ENCODE measurements at places on chromosomes 5 and 9.

DNA sequence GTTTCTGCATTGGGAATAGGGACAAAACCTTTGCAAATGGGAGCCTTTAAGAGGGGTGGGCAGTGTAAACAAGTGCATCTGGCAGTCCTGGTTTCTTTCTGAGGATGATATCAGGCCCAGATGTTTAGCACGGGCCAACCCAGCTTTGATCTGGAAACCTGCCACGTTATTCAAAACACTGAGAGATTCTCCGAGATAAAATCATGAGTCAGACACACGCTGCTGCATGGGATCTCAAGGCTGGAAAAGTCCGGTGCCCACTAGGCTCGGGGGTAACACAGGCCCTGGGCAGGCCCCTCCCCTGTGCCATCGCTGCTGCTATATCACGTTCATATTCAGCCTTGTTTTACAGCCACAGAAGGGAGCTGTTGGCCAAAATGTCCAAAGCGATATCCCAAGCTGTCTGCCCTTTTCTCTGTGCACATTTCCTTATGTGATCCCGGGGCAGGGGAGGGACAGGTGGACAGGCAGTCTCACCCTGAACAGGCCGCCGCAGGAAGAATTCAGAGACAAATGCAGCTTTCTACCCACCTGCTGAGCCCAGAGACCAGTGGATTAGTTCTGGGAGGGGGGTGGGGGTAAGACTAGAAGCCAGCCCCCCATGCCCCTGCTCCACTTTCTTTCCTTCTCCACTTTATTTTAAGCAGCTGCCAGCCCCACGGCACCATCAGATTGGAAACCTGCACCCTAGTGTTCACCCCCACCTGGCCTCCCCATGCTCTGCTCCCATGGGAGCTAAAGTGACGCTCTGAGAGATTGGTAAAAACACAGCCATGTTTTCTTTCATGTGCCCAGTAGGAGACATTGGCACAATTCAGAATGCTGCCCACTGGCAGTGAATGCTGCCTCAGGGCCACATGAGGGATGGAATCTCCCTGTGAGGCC, 63.1 kb downstream of the TMOD1 start:
- DNase-seq, result no peak

DNA sequence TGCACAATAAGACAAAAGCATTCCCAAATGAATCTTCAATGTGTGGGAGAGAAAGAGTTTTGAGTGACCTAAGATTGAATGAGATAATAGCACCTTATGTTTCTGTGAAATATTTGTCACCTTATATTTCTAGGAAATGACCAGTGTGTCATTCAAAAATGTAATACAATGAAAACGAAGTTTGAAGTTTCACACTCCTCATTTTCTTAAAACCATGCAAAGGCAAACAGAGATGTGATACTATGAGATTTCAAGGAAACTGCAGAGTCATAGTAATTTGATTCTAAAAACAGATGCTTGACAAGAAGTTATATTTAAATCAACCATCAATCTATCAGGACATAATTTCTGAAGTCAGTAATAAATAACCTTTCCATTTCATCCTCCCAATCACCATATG, 13.6 kb upstream of the ABCA1 start:
- no peak for DNase-seq

DNA sequence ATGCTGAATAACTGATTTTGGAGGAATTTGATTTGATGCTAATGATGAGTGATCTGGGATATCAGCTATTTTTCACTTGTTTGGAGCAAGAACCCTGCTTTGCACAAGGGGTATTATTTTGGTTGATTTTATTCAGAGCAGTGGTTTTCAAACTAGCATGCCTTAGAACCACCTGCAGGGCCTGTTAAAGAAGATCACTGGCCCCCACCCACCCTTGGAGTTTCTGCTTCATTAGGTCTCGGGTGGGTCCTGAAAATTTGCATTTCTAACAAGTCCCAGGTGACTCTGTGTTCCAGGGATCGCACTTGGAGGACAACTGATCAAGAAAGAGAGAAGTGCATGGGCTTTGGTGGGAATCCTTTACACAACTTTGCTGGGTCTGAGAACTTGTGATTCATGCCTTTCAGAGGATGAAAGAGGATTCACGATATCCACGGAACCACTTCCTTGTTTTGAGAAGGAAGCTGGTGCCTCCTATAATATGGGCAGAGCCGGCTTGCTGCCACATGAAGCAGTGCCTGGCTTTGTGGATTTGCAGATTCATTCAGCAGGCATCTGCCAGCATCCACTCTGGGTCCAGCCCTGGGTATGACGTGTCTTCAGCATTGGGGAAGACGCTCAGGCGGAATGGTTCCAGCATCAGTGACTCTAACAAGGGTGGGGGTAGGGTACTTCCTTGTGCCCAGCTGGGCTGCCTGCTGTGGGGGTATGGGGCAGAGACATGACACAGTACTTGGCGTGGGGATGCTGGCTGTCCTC, 106.6 kb upstream of the PITX1 start:
- DNase-seq, result no peak

GRCh38 chr5:9623661-9624060, 6.5 kb downstream of the TAS2R1 start:
- DNase-seq, result no peak

DNA sequence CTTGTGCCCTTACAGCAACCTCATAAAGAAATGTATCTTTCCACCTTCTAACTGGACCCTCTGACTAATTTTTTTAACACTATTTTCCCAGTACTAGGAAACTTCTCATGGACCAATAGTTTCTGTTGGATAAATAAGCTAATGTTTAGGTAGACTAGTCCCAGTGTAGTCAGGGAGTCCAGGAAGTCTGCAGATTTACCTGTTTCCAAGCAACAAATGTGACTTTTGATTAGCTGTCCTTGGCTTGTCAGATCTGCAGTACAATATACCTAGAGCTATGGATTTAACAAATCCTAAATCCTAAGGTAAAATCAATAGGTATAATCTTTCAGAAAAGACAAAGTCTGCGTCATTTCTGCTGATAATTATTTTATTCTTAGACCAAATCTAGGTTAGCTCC, 55.7 kb downstream of the FAM174A start:
- DNase-seq, result no peak

DNA sequence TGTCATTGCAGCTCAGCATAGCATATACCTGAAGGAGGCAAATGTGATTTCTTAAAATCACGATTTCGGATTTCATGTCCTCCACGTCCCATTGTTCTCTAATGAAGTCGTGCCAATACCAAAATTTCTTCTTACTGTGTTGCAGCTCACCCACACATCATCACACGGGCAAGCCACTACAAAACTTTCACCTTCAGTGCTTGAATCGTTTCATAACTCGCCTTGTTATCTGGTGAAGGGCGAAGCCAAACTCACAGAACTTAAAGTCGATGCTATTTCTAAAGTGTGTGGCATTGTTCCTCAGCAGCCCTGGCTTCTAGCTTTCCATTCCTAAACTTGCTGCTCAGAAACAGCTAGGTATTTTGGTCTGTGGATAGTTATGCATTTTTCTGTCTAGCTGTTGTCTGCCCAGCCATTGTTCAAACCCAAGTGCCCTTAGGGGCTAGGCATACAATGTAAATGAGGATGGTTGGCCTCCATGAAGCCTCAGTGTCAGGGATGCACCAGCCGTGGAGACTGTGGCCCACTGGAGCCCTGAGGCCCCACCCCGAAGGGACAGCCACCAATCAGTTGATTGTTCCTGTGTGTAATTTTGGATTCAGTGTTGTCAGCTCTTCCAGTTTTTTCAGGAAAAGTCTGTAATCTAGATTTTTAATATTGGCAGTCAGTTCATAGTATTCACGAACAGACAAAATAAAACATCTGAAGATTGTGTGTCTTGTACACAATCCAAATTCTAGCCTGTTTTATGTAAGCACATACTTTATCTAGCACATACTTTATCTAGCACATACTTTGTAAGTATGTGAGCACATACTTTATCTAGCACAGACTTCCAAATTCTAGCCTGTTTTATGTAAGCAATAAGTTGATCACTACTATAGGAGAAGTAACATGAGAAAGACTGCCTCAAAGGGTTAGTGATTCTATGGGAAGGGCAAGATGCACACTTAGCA, 112.8 kb downstream of the DAPK1 start:
- no peak for DNase-seq

- no peak for DNase-seq
Observed at GRCh38 chr9:81611664-81612063, 77.7 kb downstream of the TLE1 start.

DNA sequence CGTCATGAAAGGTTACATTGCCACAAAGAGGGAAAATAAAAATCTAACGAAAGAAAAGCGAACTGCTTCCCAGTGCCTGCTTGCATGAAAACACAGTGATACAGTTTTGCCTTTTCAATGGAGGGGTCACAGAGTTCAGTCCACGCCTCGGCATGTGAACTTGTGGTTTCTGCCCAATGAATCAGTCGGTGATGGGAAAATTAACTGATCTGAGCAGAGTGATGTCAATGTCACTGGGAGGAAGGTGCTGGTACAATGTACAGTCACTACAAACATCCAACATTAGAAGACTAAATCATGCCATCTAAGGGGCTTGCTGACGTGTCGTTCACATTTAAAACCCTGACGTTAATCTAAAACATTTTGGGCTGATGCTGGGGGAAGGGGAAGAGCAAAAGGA, 151.8 kb upstream of the MSX2 start:
- no peak for DNase-seq

DNA sequence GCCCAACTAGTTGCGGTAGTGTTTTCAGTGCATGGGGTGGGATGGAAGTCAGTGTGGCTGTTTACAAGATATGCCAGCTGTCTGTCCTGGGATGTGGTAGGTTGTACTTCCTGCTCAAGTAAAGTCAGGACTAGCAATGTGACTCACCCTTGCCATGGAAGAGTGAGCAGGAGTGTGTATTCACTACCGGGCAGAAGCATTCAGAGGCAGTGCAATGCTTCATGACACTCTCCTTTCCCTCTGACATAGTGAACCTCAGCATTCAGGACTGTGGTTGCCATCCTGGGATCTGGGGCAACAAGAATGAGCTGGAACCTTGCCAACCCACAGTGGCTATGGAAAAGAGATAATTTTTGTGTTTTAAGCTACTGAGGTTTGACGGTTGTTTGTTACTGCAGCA, 68.9 kb downstream of the BOD1 start:
- DNase-seq, result no peak

DNA sequence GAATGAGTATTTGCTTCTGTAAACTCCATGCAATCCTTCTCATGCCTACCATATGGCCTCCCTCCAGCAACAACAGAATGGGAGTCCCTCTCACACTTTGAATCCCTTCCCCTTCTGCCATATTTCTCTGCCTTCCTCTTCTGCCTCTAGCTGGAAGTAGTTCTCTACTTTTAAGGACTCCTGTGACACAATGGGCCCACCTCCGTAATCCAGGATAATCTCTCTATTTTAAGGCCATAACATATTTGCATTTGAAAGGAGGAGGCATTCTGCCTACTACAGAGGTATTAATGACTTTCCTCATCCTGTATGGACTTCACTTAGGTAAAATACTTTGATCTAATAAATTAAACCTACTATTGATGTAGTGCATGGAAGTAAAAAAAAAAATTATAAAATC, 155.4 kb upstream of the ITGA1 start:
- DNase-seq, result no peak

DNA sequence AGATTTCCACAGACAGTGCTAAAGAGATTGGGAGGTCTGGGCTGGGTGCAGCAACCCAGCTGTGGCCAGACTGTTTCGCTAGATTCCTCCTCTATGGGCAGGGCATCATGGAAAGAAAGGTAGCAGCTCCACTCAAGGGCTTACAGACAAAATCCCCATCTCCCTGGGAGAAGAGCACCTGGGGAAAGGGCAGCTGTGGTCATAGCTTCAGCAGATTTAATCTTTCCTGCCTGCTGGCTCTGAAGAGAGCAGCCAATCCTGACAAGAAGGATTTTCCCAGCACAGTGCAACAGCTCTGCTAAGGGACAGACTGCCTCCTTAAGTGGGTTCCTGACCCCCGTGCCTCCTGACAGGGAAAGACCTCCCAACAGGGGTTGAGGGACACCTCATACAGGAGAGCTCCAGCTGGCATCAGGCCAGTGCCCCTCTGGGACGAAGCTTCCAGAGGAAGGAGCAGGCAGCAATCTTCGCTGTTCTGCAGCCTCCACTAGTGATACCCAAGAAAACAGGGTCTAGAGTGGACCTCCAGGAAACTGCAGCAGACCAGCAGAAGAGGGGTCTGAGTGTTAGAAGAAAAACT, 1379.3 kb upstream of the ACO1 start:
- no peak for DNase-seq

DNA sequence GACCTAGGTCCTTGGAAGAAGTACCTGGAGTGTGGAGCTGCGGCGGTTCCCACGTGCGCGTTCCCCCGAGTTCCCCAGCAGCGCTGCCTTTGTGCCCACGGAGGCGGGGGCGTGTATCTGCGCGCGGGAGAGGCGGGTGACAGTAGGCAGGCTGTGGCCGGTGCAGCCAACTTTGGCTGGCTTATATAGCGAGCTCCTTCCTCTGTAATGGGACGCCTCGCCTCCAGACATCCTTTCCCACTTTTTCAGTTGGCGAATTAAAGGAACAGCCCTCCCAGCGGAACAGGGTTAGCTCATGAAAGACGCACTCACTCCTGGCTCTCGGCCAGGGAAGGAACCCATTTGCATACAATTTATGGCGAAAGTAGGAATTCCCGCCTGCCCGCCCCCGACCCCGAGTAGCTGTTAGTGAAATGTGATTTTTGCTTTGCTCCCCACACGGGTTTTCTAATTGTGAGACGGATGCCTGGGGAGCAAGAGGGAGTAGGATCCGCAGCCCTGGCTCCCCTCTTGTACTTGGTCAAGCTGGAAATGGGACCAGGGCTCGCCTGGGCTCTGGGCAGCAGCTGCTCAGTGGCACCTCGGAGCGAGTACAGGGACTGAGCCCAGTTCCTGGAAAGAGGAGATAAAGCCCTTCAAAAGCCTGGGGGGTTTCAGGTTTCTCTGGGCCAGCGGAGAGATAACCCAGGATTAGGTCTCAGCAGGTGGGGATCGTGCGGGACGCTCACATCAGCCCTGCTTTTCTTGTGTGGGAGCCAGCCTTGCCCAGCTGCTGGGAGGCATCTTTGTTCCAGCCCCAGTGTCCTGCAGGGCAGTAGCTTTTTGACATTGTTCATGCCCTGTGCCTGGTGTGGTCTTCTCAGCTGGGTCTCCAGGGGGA, at the start of gene TNC:
TSS of gene TNC (minus strand) at position 159 of the 880 bp plus-strand sequence. CDS start 27,139 bp downstream, outside the sequence.
- no peak for DNase-seq

DNA sequence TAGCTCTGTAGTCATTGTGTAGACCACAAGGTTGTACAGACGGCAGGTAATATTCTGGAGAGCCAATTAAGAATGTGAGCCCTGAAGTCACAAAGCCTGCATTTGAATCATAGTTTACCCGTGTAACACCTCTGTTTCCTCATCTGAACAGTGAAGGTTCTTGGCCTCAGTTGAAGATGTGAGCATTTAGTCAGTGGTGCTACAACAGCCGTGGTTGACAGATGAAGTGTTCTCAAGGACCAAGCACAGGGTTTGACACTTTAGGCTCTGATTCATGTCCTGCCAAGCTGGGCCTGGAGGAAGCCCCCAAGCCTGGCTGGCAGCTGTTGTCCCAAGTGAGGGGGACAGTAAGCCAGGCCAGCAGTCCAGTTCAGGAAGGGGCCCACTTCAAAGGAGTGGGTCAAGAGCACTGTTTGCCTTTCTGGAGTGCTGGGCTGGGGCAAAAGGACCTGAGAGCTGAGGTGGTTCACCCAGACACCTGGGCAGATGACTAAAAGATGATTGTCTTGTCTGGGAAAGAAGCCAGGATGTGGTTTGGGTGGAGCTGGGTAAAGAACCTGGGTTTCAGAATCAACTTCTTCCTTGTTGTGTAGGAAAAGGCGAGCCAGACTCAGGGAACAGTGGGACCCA, 20.7 kb downstream of the FAXDC2 start:
- DNase-seq, result no peak

- DNase-seq, result no peak
Observed at GRCh38 chr5:2751592-2752021, at the start of gene IRX2. Gene IRX2 (minus strand): TSS chr5:2751677. CDS start chr5:2751413, 264 bp downstream.

- no peak for DNase-seq
Observed at GRCh38 chr5:154484393-154485095, 6.5 kb upstream of the HAND1 start.
